ENCODE measurements at places on chromosomes 5 and 9. TPM values are rescaled to one million over a fixed set of nuclear protein-coding genes. Genes with fewer than 3 reads are reported as not detected.

GRCh38 chr5:54607006-54607405 lies 89.4 kb downstream of the SNX18 start:
- no peak for DNase-seq

- no peak for DNase-seq
These were observed 160.4 kb downstream of the RGS3 start for GRCh38 chr9:113623851-113624485.

DNA sequence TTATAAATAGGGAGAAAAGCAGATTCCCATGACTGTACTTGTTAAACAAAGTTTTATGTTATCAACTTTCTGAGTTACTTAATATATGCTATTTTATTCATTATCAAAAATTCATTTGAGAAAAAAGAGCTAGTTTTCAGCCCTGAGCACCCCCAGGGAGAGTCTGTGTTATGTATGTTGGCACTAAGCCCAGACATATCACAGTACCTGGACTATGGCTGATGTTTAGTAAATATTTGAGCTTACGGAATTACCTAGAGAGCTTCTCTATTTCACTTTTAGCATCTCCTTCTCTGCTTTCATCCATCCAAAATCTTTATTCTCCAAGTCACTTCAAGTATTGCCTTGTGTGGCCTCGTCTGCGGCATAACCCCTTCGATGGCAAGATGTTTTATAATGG lies 225.9 kb upstream of the PCSK5 start:
- DNase-seq: no peak

DNA sequence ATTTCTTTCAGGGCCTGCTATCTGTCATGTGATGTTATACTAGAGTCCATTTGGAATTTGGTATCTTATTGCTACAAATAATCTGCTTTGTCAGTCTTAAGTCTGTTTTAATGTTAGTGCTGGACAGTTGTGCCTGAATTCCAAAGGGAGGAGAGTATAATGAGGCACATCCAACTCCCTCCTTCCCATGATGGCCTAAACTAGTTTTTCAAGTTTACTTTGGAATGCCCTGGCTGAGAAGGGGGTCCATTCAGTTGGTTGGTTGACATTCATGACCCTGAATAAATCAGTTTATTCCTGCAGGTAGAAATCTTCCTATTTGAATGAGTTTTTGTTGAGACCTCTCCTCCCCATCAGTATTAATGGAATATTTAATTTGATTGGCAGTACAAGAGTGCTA lies 9.4 kb upstream of the LRRTM2 start:
- DNase-seq: no peak

- no peak for DNase-seq
These were observed 189.2 kb upstream of the NR3C1 start for GRCh38 chr5:143592648-143593047.

The PDGFRB gene
- not detected for polyA plus RNA-seq

The PCDHGA10 gene
- not detected for polyA plus RNA-seq

The ARAP3 gene
- 0.73 TPM for polyA plus RNA-seq

Measured in CD4-positive, alpha-beta memory T cell (primary cell).